NT2/D1 (cell line): ENCODE measurements at places on chromosomes 6 and 20.
A peak's percentile ranks its signal among the peaks of the same experiment; 100 is the strongest.

DNA sequence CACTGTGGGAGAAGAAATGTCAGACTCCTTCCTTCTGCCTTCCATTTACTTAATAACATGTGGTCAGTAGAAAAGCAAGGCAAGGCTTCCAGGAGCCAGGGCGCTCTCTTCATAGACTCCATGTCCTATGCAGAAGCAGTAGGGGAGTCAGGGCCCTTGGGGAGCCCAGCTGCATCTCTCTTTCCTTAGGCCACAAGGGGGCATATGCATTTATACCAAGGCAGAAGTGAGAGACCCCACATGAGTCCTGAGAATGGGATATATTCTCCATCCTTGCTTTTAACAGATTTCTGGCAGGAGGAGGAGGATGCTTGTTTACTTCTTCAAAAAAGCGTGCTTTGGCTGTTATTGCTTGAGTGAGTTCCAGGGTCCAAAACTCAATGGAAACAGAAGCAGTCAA lies 198.5 kb downstream of the HIVEP2 start:
- no peak for DNase-seq

DNA sequence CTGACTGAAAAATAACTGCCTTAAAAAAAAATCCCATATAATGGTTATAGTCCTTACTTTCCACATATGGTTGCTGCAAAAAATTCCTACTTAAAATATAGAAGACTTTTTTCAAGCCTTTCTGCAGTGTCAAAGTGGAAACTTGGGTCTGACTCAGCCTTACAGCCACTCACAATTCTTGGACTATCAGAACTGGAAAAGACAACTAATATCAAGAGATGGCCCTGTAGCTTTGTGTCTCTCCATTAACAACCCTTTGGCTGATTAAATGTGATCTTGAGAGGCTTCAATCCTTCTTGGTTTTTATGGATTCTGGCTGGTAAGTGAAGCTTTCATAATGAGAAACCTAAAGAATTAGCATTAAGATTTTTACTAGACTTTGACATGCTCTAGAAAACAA lies 307.8 kb downstream of the RNGTT start:
- no peak for DNase-seq

DNA sequence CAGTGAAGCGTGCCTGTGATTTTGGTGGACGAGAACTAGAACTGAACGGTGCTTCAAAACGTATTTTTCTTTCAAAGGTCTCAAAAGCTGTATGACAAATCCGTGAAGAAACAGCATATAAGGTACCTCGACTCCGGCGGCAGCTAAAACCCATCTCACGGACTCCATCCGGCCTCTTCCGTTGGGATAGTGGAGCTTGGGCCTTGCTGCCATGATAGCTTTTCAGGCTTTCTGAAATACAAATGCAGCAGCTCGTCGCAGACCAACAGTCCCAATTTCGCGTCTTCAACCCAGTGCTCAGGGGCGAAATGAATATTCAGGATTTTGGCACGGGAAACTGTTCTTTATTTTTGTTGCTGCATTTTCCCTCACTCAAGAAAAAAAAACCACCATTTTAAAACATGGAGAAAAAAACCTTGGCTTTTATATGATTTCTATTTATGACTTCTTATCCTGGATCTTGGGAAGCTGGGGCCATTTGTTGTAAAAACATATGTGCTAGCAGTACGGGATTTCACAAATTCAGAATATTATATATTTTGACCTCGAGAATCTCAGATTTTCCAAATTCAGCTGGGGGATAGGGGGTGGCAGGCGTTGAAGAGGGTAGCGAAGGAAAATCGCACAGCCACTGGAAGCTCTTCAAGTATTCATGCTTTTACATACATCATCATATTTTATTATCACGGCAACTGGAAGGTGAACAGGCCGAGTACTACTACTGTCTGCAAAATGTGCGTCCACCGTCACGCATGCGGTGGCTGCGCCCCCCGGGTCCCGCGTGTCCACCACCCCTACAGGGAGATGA lies 849 bp downstream of the GSTA4 start:
- DNase-seq, result no peak

- no peak for DNase-seq
Observed at GRCh38 chr20:5118220-5119142, 1.3 kb downstream of the PCNA start.

GRCh38 chr6:115415378-115415777 lies 645.3 kb downstream of the FRK start:
- DNase-seq, result peak; percentile 72

- no peak for DNase-seq
Observed at GRCh38 chr6:15227827-15228318, 18.0 kb upstream of the JARID2 start.
